ENCODE measurements at places on chromosomes 3 and 15.
A peak's percentile ranks its signal among the peaks of the same experiment; 100 is the strongest.

DNA sequence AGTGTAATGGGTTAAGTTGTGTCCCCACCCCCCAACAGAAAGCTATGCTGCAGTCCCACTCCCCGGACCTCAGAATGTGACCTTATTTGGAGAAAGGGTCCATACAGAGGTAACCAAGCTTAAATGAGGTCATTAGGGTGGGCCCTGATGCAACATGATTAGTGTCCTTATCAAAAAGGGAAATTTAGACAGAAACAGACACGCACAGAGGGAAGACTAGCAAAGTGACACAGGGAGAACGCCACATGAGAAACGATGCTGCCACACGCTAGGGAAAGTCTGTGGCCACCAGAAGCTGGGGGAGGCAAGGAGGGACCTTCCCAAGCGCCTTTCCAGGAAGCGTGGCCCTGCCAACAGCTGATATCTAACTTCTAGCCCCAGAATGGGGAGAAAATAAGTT lies 65.4 kb downstream of the RPN1 start:
- no peak for DNase-seq

DNA sequence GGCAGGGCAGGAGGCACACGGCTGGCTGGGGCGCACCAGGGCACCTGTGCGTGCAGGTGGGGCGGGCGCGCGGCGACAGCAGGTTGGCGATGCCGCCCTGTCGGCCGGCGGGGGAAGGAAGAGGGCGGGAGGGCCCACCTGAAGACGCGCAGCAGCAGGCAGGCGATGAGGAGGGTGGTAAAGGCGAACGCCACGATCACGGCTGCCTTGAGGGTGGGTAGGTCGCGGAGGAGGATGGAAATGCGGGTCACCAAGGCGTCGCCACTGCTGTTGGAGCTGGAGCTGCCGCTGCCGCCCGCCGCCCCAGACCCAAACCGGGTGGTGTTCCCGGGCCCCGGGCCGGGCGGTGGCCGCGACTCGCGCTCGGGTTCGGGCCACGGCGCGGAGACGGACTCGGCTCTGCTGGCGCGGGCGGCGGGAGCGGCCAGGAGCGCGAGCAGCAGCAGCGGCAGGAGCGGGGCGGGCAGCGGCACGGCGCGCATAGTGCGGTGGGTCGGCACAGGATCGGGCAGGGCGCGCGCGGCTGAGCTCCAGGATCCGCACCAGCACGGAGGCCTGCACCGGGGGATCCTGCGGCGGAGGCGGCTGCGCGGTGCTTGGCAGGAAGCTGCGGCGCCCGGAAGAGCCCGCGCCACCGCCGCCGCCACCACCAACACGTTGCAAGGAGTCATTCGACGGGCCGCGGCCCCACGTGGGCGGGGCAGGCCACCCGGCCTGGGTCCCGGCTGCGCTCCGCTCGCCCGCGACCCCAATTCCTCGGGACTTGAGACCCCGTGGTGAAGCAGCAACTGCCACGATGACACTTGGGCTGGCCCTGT lies at the start of gene FAM174B:
TSS of gene FAM174B (minus strand) at position 598 of the 818 bp plus-strand sequence.
- peak; percentile 5 for DNase-seq

GRCh38 chr3:105402287-105402801 lies 35.6 kb downstream of the ALCAM start:
- no peak for DNase-seq

- no peak for DNase-seq
Measured at GRCh38 chr3:190444006-190444405, 5.7 kb downstream of the TMEM207 start.

GRCh38 chr3:169564883-169565282 lies 98.6 kb downstream of the MECOM start:
- DNase-seq: no peak

GRCh38 chr3:2096216-2096615 lies 2.5 kb upstream of the CNTN4 start:
- no peak for DNase-seq

- no peak for DNase-seq
Measured at GRCh38 chr15:98330258-98330657, 318.1 kb upstream of the IGF1R start.

DNA sequence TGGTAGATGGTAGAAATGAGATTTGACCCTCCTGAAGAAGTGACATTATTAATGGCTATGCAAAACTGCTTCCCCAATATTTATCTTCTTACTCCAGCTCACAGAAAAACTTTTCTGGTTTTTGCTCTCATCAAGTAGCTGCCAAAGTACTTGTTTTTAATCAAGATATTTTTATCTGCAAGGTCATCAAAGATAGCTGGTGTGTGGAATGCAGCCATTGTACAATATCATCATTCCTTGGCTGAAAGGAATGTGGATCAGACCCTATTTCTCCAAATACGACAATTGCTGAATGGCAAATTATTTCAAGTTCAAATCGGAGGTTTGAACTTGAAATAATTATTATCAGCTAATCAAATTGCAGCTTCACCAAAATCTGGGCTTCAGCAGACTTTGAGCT lies 126.9 kb upstream of the SLC7A14 start:
- no peak for DNase-seq

DNA sequence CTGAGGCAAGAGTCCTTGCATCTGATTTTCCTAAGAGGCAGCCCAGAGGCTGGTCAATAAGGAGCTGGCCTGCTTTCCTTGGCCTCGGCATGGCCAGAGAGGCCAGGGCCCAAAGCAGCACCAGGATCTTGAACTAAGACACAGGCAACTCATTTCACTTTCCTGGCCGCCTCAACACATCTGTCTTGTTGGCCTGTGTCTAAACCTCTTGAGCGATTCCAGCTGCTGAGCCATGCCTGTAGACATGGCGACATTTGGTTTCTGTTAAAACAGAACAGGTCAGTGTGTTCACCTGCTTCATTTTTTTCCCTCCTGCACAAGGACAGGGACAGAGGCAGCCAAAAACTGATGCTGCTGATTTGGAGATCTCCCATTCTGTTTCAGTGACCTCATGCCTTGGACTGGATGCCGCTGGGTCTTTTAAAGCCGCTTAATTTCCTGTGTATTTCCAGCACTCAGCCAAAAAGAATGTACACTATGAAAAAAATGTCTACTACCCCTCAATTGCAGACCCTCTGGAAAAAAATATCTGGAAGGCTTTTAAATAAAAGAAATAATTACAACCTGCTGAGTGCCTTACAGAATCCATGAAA lies 266.6 kb upstream of the ICE2 start:
- peak; percentile 62 for DNase-seq

DNA sequence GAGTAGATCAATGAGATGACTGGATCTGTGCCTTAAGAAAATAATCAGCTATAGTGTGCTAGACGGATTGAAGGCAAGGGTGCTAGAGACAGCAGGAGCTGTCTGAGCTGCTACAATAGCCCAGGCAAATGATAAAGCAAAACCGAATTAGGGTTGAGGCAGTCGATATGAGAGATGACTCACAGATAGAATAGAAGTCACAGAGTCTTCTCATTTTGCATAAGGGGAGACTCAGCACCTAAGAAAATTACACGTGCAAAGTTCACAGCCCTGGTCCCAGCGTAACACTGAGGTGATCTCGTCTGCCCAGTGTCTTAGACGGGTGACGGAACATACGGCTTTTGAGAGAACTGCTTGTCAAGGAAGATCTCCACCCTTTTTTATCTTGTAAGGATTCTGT lies 11.6 kb downstream of the LPP start:
- no peak for DNase-seq

DNA sequence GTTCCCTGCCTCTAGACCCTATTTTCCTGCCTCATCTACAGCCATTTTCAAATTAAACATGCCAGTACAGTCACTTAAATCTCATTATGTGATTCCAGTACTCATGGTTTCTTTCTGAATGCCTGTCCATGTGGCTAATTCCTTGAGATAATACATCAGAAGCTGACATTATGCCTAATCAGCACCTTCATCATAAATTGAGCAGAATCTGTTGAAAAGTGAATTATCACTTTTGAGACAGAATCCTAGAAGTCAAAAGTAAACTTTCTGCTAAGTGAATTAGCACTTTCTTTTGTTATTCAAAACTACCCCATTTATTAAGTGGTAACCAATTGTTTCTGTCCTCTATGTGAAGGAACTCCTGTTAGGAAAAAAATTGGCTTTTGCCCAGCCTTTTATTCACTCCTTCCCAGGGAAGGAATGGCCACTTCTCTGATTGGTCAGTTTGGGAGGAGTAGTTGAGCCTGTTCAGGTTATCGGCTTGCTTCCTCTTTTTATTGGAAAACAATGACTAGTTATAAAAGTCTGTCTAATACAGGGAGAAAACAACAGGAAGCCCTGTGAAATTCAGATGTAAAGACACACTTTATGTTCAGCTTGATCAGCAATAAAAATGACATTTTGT lies 40.5 kb downstream of the OSTN start:
- DNase-seq: peak; percentile 47

DNA sequence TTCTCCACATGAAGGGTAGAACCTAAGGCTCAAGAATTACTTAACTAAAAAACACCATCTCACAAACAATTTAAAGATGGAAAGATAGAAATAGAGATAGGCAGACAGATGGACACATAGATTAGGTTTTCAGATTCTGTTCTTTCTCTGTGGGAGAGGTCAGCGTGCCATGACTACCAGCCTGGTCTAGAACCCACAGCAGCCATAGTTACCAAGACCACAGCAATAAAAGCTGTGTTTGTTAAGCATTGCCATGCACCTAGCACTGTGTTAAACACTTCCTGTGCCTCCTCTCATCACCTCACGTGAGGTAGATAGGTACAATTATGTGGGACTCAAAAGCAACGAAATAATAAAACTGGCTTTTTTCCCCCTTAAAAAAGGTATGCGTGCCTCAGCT lies 83.1 kb upstream of the TSEN2 start:
- DNase-seq: no peak

GRCh38 chr15:35014241-35014640 lies 26.2 kb upstream of the ZNF770 start:
- DNase-seq: peak; percentile 13

GRCh38 chr3:172287937-172288477 lies 160.2 kb downstream of the GHSR start:
- DNase-seq: no peak

- DNase-seq: no peak
Measured at GRCh38 chr3:22245811-22246583, 495.0 kb upstream of the ZNF385D start.

- DNase-seq: peak; percentile 23
Measured at GRCh38 chr3:63353383-63353782, 75.3 kb downstream of the SYNPR start.

- DNase-seq: no peak
Measured at GRCh38 chr3:51242939-51243338, 142.2 kb upstream of the MANF start.

DNA sequence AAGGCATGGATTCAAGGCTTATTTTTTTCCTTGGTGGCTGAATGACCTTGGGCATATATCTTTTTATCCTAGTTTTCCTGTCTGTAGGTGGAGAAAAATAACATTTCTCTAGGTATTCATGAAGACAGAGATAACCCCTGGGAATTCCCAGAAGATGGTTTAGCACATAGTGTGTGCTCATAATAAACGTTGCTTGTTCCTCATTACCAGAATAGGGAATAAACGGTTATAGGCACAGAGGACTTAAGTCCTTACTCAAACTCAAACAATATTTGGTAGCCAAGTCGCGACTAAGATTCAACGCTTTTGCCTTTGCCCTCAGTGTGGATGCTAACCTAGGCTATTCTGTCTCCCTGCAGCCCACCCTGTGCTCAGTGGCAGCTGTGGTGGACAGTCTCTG lies 51.6 kb upstream of the MITF start:
- no peak for DNase-seq

- no peak for DNase-seq
Measured at GRCh38 chr15:79132361-79132760, 41.8 kb upstream of the RASGRF1 start.

- no peak for DNase-seq
Measured at GRCh38 chr3:152196782-152197181, 71.9 kb upstream of the MBNL1 start.

- DNase-seq: no peak
Measured at GRCh38 chr15:80747317-80748053, 31.7 kb upstream of the CEMIP start.

DNA sequence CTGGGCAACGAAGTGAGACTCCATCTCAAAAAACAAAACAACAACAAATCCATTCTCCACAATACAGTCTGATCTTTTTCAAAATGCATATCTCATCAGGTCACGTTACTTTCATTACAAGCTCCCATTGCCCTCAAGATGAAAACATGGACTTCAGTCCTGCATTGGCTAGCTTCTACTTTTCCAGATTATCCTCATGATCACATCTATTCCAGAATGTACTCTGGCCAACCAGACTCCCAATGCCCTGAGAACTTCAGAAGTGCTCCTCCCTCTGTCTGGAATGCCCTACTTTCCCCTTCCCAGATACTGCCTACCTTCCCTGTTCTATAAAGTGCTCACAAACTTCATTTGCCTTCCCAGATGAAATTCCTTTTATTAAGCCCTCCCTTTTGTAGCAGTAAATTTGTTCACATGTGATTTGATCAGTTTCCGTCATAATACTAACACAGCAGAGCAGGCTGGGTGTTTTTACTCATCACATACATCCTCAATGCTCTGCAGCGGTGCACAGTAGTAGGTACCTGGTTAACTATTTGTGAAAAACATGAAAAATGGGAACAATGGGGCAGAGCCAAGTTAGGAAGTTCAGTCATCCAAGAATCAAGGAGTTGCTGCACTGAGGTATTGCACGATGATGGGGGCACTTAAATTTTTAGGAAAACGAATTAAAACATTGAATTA lies 5.3 kb downstream of the RPL22L1 start:
- DNase-seq: no peak

- DNase-seq: no peak
Measured at GRCh38 chr15:75721923-75722870, 9.5 kb upstream of the CSPG4 start.

- DNase-seq: no peak
Measured at GRCh38 chr3:22621205-22621809, 581.8 kb upstream of the UBE2E2 start.

DNA sequence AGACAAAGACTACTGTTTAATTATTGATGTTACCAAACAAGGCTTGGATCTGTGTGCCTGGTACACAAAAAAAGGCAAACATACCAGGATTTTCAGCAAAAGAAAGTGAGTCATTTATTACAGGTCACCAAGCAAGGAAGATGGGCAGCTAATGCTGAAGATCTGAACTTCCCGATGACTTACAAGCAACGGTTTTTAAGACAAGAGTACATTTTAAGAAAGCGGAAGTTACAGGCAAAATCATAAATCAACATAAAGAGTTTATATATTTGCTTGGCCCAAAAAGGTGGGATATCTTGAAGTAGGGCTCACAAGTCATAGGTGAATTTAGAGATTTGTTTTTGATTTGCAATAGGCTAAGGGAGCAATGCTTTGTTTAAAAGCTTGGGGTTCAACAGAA lies 125.4 kb upstream of the SPATA16 start:
- DNase-seq: no peak

DNA sequence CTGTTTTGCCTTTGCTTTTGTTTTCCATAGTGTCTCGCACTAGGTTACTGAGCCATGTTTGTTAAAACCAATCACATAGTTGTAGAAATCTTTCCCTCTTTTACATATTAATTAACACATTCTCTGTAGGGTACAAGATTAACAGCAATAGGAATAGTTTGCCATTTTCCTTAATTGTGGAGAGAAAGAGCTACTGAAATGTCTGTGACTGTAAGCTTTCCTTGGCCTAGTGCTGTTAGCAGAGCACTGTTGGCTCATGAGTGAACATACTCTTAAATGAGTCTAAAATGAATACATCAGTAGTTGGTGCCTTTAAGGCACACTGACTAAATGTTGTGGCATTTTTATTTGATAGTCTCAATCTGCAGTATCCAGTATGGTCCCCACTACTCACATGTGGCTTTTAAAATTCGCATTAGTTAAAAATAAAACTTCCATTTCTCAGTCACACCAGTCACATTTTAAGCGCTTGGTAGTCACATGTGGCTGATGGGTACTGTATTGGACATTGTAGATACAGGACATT lies 28.2 kb downstream of the CHD2 start:
- no peak for DNase-seq

Measured in fibroblast of pulmonary artery (primary cell).